ENCODE measurements at places on chromosomes 1 and 21.

DNA sequence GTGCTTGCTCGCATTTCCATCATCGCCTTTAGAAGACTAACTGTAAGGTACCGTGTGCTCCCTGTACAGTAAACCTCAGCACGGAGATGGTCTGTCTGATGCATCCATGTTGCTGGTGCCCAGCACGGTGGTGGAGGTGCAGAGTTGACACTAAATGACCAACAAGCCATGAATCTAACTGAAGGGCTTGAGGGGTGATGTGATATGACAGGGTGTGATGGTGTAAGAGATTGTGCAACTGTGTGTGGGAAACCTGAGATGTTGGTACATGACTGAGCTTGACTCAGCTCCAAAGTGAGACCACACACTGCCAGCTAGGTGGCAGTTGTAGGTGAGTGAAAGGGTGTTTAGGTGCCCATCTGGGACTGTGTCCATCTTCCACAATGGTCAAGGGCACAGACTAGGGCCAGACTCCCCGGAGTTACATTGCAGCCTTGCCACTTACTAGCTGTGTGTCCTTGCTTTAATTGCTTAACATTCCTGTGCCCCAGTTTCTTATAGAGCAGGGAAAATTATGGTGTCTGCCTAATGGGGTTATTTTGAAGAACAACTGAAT is 21.4 kb downstream of the SLC2A1 start:
- no peak for DNase-seq

DNA sequence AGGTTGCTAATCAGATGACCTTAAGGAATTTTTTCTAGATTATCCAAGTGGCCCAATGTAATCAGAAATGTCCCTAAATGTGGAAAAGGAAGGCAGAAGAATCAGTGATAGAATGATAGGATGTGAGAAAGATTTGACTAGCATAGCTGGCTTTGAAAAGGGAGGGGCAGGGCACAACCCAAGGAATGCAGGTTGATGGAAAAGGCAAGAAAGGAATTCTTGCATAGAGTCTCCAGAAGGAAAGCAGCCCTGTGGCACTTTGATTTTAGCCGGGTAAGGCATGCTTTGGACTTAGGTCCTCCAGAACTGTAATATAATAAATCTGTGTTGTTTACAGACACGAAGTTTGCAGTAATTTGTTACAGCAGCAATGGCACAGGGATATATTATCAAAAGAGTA is 375.7 kb upstream of the B3GALT2 start:
- DNase-seq = no peak

- no peak for DNase-seq
Measured at GRCh38 chr1:48859456-48859855, 82.8 kb upstream of the BEND5 start.

DNA sequence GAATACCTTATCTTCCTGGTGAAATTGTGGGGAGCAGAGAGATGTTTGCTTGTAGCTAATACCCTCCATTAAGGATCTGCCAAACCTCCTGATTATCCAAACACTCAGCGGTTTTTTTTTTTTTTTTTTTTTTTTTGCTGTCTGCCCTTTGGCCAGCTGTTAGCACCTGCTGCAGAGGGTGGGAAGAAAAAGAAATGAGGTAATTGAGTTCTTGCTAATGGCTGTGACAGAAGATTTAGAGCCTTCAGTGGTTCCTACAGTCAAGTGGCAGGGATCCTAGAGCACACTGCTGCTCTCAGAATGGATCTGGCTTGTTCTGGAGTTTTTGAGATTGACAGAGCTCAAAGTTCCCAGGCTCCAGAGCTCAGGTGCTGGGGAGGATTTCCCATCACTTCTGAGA is 342.5 kb downstream of the DISC1 start:
- no peak for DNase-seq
